ENCODE measurements at places on chromosomes 2 and 18.

DNA sequence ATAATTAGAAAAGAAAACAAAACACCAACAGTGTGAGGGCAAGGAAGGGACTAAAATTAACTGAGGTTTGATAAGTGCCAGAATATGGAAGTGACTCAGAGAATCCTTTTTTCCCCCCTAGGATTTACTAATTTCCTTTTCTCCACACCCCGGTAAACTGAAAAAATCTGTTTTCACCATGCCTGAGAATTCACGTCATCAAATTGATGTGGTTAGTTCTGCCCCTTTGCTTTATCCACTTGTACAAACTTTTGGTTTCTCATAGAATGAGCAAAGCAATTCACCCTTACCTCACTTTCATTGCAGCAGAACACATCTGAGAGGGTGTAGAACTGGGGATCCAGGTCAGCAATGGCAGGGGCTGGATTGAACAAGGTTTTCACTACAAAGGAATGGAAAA lies 57.8 kb downstream of the RBKS start:
- peak; percentile 84 for DNase-seq

DNA sequence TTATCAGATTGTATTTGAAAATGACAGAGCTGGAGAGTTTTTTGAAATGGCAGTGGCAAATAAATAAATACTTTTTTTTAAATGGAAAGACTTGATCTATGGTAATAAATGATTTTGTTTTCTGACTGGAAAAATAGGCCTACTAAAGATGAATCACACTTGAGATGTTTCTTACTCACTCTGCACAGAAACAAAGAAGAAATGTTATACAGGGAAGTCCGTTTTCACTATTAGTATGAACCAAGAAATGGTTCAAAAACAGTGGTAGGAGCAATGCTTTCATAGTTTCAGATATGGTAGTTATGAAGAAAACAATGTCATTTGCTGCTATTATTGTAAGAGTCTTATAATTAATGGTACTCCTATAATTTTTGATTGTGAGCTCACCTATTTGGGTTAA lies 30.9 kb downstream of the CD28 start:
- DNase-seq: no peak

- DNase-seq: no peak
Observed at GRCh38 chr2:154537024-154537423, 161.5 kb upstream of the KCNJ3 start.

GRCh38 chr2:3212984-3213383 lies 164.6 kb downstream of the EIPR1 start:
- DNase-seq: no peak

DNA sequence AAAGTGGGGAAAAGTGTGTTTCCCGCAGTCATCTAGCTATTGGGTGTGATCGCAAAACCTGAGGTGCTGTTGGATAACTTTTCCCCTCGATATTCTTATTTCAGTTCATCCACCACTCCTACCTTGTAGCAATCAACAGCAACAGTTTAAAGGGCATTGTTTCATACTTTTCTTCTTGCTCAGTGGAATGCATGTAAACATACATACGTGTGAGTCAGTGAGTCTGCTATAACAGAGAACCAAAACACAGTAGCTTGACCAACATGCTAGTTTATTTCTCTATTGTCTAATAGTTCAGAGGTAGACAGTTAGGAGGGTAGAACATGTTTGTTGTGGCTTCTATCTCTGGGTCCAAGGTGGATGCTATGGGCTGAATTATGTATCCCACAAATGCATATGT lies 77.6 kb upstream of the FOXI3 start:
- no peak for DNase-seq

DNA sequence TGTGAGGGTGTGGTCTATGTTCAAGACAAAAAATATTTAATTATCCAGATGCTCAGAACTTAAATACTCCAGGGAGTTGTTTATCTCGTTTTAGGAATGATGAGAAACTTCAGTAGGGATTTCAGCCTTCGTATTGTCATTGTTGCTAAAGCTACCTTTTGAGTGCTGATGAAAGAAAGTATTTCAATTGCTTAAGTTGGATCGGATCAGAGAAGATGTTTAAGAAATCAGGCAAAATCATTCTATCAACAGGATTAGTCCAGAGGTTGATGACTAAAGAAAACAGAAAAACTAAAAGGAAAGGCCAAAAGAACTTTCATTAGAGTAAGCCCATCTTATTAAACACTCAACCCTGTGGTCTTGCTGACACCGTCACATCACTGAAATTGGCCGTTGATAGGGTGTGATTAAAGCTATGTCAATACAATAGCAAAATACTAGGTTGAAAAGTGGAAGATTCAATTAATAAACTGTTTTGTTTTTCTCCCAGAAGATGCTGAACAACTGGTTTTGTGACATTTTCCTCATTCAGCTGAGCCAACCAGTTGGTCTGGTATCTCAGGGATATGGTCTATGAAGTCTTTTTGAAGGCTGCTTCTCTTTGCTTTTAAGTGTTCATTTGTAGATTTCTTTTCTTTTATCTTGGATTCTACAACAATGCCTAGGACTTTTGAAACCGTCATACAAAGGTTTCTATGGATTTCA lies 551.7 kb downstream of the SLC4A3 start:
- DNase-seq: no peak
